ENCODE measurements at places on chromosomes 1 and 21.

DNA sequence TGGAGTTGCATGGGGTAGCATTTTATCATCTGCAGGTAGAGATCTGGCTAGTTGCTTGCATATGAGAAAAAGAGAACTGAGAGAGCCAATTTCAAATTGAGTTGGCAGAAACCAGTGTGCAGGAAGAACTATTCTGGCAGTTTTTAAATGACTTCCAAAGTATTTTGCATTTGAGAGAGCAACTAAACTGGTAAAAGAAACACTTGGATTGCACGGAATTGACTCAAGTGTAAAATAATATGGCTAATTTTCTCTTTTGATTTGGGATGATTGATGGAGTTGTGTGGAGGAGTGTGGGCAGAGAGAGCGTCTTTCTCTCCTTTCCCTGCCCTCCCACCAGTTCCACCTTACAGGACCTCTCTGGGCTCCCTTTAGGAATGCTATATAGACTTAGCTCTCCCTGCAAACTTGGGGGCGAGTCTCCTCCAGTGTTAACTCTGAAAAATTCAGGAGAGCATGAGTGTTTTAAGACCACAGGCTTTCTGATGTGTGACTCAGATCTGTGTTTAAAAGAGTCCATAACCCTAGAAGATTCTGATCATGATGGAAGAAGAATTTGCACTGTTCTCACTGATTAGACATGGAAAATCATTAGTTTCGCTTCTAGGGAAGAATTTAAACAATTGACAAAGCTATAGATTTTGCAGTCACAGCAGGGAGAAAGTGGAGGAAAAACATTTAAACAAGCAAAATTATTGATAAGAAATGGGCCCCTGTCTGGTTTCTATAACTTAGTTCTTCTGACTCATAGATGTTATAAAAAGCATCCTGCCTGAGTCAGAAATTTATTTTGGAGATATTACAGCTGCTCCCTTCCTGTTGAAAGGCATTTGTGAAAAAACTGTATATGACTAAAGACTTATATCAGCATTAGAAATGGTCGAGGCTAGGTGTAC lies 24.9 kb upstream of the CTBS start:
- no peak for DNase-seq

- peak; percentile 66 for DNase-seq
Observed at GRCh38 chr1:33349081-33349759, 28.3 kb upstream of the A3GALT2 start.

DNA sequence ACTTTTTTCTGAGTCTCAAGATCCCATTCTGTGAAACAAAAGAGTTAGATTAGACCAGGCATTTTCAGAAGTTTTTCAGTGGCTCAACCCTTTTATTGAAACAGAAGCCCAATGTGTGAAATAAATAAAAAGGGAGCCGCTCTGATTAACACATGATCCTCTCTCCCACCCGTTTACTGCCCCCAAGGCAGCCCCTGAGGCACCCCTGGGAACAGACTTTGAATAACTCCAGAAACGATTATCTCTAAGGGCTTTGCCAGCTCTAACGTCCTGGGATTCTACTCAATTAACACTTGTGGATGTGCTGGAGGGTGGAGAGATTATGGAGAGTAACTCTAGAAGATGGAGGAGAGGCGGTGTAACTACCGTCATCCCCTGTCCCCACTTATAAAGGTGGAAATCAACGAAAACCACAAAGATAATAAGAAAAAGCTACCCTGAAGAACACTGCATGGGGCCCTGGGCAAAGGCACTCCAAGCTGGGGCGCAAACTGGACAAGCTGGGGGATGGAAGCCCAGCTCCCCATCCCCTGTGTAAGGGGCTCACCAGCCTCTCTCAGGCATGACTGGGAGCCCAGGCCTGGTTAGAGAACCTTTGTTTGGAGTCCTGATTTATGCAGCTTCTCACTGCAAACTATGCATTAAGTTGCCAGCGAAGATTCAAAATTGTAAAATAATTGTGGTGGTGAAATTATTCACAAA lies 39.0 kb upstream of the GRIK3 start:
- DNase-seq, result no peak

DNA sequence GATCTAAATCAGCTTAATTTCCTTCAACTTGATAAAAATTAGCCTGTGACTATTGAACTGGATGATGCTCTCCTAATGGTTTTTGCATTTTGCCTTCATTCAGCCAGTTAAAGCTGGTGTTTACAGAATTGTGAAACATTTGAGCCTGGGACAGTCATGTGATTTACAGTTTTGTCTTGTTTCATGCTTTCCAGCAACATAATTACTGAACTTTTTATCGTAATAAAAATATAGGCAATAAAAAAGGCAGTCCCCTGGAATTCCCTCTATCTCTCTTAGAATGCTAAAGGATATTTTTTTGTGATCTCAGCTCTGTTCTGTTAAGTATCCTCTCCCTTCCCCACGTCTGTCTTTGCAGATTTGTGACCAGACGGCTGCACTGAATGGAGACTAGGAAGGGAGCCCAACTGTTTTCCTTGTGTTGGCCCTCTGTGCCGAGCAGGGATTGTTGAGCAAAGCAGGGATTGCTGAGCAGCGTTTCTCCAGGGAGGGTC lies 70.3 kb upstream of the RGL1 start:
- DNase-seq, result peak; percentile 55
